Muscle of back (tissue), 13 donors: ENCODE measurements at places on chromosomes 2 and 18. TPM values are rescaled to one million over a fixed set of nuclear protein-coding genes. Genes with fewer than 3 reads are reported as not detected.

- DNase-seq, result no peak
These were observed 32.8 kb downstream of the ZBTB7C start for GRCh38 chr18:48376406-48376805.

- DNase-seq, result no peak
These were observed 204.8 kb upstream of the PARD3B start for GRCh38 chr2:204340511-204340910.

DNA sequence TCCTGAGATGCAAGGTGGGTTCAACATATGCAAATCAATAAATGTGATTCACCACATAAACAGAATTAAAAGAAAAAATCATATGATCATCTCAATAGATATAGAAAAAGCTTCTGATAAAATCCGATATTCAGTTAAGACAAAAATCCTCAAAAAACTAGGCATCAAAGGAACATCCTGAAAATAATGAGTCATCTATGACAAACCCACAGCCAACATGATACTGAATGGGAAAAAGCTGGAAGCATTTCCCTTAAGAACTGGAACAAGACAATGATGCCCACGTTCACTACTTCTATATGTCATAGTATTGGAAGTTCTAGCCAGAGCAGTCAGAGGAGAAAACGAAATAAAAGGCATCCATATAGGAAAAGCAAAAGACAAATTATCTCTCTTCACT lies 80.4 kb downstream of the MYO3B start:
- no peak for DNase-seq

DNA sequence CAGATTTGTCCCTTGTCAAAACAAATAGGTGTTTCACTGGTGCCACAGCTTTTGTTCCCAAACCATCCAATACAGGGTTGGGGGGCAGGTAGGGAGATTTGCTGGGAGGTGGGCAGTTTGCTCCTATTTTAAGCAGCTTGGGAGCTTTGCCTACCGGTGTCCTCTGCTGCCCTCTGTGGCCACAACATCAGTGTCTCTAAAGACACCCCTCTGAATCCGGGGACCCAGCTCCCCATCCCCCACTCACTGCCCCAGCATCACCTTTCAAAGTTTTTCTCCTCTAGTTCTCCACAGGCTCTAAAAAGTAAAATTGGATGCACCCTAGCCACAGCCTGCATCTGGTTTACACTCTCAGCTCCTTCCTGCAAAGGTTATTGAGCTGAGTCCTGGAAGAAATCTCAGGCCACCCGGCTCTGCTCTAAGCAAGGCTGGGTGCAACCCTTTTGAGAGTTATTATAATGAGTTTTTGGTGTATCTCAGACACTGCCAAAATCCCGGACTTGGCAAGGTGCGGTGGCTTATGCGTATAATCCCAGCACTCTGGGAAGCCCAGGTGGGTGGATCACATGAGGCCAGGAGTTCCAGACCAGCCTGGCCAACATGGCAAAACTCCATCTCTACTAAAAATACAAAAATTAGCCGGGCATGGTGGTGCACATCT lies 2.9 kb upstream of the EPAS1 start:
- no peak for DNase-seq

GRCh38 chr2:182763311-182763912 lies 47.4 kb downstream of the DNAJC10 start:
- DNase-seq, result peak; percentile 8

DNA sequence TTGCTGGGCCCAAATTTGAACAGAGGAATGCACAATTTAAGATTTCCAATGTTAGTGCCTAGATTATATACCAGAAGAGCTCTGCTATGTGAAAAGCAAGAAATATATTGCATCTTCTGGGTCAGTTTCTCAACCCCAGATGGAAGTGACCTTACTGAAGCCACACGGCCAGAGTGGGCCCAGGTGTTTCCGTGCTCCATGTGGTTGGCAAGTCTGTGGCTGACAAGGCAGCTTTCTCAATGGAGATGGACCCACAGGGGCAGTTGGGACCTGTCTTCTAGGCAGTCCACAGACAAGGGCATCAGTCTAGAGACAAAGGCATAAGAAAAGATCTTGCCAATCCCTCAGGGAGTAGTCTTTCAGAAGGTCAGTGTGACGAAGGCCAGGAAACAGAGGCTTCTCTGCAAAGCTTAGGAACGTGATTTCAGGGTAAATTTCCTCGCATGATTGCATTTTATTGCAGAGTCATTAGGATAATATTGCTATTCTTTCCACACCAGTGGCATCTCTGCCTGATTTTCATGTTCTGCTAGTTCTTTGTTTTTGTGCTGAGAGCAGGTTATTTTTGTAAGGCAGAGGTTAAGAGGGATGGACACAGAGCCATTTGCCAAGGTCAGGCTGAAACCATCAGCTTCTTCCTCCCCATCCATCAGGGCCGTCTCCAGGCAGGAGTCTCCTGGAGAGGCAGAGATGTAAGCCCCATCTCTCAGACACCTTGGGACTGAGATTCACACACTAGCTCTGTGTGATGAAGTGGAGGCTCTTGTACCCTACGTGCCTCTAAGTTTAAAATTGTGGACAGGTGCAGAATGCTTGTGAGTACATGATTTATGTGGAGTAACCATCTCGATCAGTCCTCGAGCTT lies 202.1 kb downstream of the ANKRD30B start:
- DNase-seq, result no peak

GRCh38 chr18:47986620-47987387 lies 56.3 kb upstream of the SMAD2 start:
- DNase-seq, result no peak

- DNase-seq, result no peak
These were observed 2.5 kb downstream of the LTBP1 start for GRCh38 chr2:32949260-32949659.

DNA sequence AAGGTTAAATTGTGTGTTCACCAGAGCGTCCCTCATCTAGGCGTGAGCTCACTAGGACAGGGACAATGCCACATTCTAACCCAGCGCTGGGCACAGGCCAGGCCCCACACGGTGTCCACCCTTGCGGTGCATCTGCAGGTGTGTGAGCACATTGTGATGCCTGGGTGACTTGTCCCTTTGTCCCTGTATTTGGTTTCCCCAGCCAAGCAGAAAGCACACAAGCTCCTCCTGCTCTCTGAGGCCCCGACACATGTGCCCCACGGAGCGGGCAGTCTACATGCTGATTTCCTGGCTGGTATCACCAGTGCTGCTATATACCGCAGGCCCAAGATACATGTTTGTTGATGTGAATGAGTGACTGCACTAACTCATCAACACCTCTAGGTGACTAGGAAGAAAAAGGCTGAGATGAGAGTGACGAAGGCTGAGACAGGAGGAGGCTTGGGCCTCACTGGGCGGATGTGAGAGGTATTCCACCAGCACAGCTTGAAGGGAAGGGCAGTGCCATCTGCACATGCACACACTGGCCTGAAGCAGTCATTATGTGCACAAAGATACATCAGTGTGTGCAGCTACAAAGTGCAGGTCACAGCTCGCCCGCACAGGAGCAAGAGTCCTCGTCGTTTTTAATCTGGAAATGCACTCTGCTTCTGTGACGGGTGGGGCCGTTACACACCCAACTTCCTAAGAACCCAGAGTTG lies 205.9 kb downstream of the EIPR1 start:
- no peak for DNase-seq

GRCh38 chr2:71452565-71452964 lies 796 bp upstream of the DYSF start:
- DNase-seq, result no peak

- DNase-seq, result peak; percentile 74
These were observed 55.9 kb upstream of the GORASP2 start for GRCh38 chr2:170873035-170873692.

- DNase-seq, result peak; percentile 7
These were observed 118.6 kb downstream of the PARD3B start for GRCh38 chr2:204663816-204664425.

DNA sequence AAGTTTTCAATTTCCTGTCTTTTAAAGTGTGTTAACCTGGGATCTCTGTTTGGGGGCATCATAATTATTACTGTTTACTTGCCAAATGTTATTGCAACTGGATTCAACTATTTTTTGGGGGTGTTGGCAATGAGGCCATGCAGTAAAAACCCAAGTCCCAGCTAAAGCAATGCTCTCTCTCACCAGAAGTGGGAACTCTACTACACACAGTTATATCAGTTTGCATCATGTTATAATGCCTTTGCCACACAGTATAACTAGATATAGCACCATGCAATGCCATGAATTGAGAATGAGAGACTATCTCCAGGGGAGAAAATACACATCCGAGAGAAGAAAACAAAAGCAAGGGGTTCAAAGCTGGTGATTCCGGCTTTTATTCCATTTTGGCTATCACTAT lies 79.0 kb downstream of the GCA start:
- DNase-seq, result no peak

DNA sequence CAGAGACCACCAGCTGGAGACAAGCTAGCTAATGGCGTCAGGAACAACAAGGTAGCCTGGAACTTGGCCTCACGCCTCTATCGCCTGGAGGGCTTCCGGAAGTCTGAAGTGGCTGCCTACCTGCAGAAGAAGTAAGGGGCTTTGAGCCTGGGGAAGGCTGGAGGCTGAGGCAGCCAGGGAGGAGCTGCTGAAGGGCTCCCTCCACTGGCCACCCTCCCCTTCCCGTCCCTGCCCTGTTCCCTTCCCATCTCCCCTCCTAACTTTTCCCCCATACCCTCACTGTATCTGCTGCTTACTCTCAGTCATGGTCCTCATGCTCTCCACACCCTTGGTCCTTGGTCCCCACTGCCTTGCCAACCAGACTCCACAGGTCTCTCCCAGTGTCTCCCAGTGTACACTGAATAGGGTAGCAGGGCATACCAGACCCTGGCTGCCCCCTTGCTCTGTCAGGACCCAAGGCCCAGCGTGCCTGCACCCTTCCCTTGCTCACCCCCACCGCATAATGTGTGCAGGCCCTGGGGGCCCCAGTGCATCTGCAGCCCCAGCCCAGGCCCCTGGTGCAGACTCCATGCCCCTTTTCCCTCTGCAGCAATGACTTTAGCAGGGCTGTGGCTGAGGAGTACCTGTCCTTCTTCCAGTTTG lies 18.8 kb downstream of the PSD4 start:
- no peak for DNase-seq

DNA sequence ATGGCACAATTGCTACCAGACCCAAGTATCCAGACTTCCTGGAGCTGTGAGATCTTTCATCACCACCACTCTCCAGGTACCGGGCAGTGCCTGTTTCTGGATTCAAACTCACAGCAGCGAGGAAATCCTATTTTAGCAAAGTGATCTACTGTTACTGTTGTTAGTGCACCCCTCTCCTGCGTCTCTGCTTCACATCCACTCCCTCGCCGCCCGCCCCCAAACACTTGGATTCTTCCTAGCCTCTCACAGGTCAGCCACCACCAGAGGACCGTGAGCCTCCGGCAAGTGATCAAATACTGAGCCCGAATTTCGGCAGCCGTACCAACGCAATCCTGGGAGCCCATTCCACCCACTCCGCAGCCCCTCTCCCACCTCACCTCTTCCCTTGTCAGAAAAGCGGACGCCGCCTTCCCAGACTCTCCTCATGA lies 519 bp downstream of the METTL4 start:
- DNase-seq, result no peak

DNA sequence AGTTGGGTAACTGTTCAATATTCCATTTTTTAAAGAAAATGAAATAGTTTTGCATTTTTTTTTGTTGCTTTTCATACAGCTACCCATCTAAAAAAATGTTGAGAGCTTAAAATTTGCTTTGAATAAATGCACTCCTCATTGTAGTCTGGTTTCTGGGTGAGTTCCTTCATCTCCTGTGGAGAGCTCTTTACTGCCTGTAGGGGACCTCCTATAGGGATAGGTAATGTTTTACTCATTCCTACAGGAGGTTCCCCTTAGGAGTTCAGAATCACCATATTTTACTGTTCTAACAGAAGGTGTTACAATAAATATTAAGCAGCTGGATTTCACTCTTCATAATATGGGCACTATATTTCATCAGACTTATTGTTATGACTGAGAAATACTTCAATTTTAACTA lies 947.3 kb upstream of the CRIM1 start:
- no peak for DNase-seq

GRCh38 chr2:208363485-208363884 lies 43.1 kb upstream of the PTH2R start:
- no peak for DNase-seq

GRCh38 chr2:44934983-44935728 lies 6.3 kb upstream of the SIX3 start:
- no peak for DNase-seq

- no peak for DNase-seq
These were observed 108.0 kb upstream of the TNP1 start for GRCh38 chr2:216967889-216968288.

DNA sequence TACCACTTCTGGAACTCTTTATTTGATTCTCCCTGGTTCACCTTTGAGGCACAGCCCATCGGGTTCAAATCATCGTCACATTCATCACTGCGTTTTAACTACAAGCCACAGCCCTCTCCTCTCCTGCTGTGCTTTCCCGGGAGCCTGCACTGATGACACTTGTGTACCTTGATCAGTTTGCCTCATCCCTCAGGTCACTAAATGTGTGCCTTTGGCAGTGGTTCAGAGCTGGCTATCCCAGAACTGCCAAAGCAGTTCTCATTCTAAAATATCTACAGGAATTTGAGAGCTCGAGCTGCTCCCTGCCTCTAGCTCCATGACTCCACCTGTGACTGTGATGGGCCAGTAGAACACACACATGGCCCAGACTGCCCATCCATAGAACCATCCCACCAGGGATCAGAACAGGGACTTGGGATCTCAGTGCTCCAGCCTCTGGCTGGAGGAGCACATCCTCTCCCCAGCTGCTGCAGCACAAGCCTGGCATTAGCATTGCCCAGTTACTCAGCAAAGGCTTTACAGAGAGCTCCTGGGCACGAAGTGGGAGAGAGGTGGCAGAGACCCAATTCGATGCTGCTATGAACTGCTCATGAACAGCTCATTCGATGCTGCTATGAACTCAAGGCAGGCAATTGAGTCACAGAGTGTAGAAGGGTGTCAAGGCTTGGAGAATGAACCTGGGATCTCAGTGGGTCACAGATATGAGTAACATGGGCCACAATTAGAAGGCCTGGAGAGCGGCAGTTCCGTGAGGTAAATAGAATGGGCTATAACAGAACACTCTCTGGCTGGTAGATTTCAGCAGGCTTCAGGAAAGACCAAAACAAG lies 41.9 kb downstream of the EVA1A start:
- DNase-seq, result no peak

GRCh38 chr2:239113171-239113570 lies 265.3 kb downstream of the TWIST2 start:
- no peak for DNase-seq

DNA sequence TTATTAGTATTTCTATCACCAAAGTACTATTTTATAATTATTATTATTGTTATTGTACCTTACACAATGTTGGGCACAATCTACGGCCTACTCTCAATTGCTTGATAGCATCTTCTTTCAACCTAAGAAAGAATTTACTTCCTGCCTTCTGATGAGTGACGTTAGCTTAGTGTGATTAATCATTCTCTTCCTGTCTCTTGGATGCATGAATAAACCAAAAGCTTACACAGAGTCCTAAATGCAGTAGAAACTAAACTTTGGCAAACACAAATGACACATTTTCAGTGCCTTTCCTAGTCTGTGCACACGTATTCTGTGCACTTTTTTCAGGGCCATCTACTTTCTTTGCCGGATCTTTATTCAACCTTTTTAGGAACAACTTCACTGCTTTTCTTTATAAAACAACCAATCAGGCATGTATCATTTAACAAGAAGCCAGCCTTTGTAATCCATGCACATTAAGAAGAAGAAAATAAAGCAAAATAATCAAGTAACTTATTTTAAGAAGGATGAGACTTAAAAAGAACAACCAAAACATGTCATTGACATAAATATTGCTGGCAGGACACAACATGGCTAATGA lies 19.1 kb downstream of the TRAK2 start:
- no peak for DNase-seq

KLHL41 gene
- 2,863 TPM for polyA plus RNA-seq

FBXO15 gene
- 0.72 TPM for polyA plus RNA-seq

CHAC2 gene
- polyA plus RNA-seq, result 3.8 TPM

BMP10 gene
- not detected for polyA plus RNA-seq

CMPK2 gene
- polyA plus RNA-seq, result 3.8 TPM
